ENCODE measurements at places on chromosomes 12 and 14.

DNA sequence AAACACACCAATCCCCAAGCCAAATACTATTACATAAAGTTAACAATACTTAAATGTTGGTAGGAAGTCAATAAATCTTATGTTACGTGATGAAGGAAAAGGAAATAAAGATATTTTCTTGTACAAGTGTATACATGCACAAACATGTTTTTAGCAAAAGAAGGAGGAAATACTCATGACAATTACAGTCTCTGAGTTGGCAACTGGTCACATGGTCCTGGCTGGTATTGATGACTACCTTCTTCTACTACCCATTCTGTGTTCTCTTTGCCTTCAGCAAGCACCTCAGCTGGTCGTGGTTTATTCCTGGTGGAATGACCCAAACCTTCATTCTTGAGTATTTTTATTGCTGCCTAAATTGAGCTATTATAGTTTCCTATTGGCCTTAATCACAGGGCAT lies 84.8 kb downstream of the PLBD1 start:
- DNase-seq = no peak

GRCh38 chr12:27498761-27499160 lies 25.2 kb upstream of the PPFIBP1 start:
- peak; percentile 29 for DNase-seq

DNA sequence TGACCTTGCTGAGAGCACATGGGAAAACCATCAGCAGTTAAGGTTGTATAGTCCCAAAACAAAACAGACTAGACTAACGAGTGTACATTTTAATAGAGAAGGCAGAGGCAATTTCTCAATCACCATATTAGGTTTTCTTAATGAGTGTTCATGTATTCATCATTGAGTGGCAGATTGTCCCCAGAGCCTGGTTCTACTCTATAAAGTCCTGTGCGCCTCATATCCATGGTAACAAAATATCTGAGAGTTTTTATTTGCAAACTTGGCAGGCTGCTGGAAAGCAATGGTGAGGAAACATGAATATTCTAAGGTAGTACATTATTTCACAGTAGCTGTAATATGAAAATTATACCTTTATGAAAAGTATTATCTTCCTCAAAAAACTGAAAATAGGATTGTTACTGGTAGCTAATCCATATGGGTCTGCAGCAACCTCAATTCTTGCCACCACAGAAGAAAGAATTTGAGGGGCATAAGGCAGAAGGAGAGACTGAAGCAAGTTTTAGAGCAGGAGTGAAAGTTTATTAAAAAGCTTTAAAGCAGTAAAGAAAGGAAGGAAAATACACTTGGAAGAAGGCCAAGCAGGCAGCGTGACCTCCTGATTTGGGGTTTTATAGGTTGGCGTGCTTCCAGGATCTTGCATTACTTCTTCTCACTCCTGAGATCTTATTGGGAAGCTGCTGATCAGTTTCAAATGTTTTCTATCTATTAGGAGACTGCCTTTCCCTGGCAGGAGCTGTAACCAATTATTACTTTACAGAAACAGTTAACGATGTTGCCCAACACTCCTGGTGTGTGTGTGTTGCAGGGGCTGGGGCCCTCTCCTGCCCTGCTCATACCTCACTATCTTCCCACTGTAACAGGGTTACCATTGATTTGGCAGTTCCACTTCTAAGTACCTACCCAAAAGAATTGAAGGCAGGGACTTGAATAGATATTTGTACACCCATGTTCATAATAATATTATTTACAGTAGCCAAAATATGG lies 154.0 kb upstream of the NUDT4 start:
- peak; percentile 67 for DNase-seq

DNA sequence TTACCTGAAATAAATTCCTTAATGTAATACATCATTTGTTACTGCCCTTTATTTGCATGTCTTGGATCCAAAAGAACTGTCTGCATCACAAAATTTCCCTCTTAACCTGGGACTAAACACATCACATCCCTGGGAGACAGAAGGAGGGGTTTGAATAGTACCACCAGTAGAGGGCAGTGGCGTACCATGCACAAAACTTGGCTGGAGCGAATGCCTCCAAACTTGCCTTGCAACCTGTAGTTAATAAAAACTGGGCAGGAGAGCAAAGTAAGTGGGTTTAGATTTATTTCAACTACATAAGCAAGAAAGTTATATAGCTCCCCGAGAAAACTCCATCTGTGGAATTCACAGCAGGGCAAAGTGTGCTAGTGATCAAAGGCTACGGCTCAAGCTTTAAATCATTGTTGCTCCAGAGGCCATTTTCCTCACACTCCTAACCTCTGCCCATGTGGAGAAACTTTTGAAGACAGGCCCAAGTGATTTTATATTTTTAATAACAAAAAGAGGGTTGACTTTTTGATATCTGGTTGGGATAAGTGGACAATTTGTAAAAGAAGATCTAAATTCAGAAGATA lies 1176.7 kb upstream of the SEL1L start:
- peak; percentile 74 for DNase-seq

DNA sequence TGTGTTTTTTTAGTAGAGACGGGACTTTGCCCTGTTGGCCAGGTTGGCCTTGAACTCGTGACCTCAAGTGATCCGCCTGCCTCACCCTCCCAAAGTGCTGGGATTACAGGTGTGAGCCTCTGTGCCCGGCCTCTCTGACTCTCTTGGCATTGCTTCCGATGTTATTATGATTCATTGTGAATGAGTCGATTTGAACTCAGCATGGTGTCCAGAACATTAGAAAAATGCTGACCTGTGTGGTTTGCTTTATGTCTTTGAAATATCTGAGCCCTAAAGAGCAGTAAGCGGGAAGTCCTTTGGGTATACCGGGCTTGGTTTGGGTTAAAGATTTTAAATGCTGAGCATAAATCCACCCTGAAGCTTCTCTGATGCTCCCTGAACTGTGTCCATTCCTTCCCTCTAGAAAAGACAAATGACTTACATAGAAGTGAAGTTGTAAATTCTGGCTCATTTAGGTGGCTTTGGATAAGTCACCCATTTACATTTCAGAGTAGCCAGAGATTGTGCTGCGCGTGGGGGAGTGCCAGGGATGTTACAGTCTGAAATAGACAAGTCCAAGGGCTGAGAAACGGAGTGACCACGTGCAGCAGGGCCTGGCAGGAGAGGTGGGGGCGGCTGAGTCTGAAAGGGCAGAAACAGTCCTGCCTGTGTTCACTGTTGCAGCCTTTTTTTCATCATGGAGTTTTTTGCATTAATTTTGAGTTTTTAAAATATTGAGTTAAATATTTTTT lies 39.6 kb downstream of the SLC15A4 start:
- no peak for DNase-seq

DNA sequence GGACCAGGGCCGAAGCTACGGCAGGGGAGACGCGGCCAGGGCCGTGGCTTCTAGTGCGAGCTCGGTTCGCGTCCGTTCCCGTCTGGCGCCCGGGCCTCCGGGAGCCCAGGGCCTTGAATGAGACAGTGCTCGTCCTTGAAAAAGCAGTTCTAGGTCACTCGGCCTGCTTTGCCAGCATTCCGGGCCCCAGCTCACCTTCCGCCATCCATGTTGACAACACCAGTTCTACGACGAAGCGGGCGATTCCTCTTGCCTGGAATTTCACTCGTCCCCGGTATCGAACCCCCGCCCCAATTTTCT lies 4.5 kb downstream of the OR10AD1 start:
- DNase-seq = peak; percentile 54

- DNase-seq = peak; percentile 85
Measured at GRCh38 chr12:6465467-6466183, 4.9 kb downstream of the VAMP1 start.

GRCh38 chr14:82647088-82647810 lies 1113.6 kb upstream of the SEL1L start:
- no peak for DNase-seq

GRCh38 chr14:88012495-88012894 lies 7.6 kb downstream of the GPR65 start:
- no peak for DNase-seq

DNA sequence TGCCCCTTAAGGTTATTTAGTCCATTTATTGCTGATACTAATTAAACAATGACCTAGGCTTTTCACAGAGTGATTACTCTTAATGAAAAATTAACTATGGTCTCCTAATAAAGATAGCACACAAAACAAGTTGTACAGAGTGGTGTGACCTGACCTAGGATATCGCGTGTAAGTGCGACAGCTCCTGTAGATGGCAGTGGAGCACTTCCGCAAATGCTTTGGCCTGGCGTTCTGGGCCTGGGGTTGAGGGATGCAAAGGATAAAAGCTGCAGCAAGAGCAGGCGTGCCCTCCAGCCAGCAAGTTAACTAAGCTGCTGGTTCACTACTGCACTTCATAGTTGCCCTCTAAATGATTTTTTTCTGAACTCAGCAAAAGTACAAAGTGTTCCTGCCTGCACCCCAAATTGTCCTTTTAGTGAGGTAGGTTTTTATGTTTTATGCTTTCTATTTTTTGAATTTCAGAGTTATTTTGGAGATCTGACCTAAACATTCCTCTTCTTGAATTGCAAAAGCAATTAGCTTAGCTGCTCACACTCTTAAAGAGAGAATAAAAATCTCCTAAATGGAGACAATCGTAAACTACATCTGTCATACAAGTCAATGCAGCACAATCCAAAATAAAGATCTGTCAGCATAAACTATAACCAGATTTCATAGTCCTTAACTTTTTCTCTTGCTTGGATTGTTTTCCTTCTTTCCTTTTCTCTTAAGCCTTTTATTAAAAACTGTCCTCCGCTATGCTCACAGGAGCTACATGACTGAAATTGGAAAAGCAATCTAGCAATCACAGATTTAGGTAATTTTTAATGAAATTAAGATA lies 379.6 kb downstream of the LRIG3 start:
- DNase-seq = peak; percentile 74

- no peak for DNase-seq
Measured at GRCh38 chr12:69466867-69467266, 3.3 kb upstream of the FRS2 start.

DNA sequence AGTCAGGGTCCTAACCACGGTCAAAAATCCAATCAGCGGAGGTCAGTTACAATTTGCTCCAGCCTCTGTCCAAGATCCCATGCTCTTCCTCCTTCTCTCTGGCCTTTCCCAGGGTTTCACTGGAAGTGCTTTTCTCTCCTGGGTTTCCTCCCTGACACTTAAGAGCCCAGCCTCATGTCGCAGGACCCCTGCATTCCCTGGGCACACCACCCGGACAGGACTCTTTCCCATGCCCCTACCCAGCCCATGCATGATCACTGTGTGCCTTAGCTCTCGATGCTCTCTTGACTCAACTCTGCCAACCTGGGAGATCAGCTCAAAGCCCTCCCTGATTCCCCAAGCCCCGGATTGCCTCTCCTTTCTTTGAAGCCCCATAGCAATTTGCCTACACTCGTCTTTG lies 15.5 kb upstream of the TAC3 start:
- DNase-seq = no peak

DNA sequence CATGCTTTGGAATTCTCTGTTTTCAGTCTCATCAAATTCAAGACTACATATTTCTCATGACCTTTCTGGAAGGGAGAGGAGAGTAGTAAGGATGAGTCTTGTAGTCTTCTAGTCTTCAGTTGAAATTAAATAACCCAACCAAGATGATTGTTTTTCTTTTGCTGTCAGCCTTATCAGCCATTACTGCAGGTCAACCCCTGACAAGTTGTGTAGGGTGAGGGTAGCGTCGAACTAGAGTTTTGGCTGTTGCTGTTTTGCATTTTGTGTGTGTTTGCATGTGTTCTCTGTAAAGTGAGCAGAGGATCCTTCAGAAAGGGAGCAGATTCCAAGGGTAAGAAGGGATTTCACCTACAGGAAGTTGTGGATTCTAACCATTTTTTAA lies 28.4 kb downstream of the DIP2B start:
- no peak for DNase-seq

DNA sequence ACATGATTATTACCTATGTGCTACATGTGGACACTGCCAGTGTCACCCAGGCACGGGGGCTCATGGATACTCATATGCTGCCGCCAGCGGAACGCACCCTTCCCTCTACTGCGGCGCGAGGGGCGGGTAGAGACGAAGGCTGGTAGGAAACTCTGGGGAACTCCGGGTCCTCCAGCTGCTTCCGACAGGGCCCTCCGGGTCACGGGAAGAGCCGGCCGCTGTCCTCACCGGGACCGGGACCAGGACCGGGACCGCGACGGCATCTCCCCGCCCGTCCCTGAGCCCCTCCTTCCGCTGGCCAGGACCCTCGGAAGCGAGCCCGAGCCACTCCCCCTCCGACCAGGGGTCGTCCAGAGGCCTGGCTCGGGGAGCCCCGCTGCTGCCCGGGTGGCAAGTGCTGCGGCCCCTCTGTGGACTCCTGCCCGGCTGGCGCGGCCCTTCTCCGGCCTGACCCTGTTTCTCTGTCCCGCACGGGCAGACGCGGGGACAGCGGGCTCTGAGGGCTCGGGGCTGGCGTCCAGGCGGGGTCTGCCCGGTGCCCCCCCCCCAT lies 209.6 kb downstream of the ADGRD1 start:
- DNase-seq = no peak

DNA sequence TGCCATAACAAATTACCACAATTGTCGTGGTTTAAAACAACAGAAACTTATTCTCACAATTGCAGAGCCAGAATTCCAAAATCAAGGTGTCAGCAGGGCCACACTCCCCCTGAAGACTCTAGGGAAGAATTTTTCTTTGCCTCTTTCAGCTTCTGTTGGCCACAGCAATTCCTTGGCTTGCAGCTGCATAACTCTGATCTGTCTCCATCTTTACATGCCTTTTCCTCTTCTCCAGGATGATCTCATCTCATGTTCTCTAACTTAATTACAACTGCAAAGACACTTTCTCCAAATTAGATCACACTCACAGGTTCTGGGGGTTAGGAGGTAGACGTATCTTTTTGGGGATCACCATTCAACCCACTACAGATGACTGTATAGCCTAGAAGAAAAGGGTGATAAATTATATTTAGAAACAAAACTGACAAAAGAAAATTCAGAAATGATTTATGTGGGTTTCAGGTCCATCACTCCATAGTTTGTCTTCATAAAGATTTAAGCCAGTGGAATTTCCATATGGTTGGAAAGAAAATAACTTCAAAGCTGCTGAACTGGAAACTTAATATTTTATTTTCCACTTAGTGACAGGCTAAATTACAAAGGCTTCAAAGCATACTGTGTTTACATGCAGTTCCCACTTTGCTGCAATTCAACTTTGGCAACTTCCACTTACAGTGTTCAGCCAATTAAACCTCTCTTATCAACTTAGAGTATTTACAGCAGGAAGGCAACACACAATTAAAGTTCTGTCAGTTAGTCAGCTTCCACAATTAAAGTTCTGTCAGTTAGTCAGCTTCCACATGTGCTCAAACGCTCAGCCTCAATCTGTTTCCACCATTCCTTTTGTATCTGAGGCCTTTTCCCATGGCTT lies 213.3 kb downstream of the EPS8 start:
- DNase-seq = peak; percentile 39

DNA sequence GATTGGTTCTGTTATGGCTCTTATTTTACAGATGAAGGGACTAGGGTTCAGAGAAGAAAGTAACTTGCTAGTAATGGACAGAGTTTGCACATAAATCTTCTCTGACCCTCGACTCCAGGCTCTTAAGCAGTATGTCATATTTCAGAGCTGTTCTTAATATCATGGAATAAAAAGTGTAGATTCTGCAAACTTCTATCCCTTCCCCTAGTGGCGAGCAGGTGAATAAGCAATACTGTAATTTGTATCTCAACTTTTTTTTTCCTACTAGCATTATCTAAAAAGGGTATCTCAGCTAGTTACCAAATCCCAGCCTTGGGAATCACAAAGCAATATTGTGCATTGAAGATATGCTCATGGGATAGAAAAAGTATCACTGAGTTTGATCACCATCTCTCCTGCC lies 83.2 kb downstream of the ANO4 start:
- peak; percentile 2 for DNase-seq

Data from hematopoietic multipotent progenitor cell treated with erythropoietin and hydrocortisone succinate and interleukin-3 and kit ligand, for 4 days (in vitro differentiated cells).